ENCODE measurements at places on chromosomes 4 and X.

GRCh38 chr4:54473077-54473545 is 184.6 kb upstream of the KIT start:
- DNase-seq: no peak

- DNase-seq: no peak
Measured at GRCh38 chr4:159238631-159239030, 135.8 kb downstream of the RAPGEF2 start.

- no peak for DNase-seq
Measured at GRCh38 chr4:19372390-19372789, 879.3 kb upstream of the SLIT2 start.

- DNase-seq: no peak
Measured at GRCh38 chr4:40190465-40190864, 6.4 kb upstream of the RHOH start.

GRCh38 chr4:74545448-74545847 is 100.5 kb downstream of the AREG start:
- DNase-seq: no peak

- no peak for DNase-seq
Measured at GRCh38 chr4:81084029-81084428, 53.5 kb downstream of the BMP3 start.

GRCh38 chr4:184217634-184218033 is at the start of gene ENPP6:
Gene ENPP6 (minus strand): TSS chr4:184217873. CDS start chr4:184217819, 54 bp downstream.
- no peak for DNase-seq

DNA sequence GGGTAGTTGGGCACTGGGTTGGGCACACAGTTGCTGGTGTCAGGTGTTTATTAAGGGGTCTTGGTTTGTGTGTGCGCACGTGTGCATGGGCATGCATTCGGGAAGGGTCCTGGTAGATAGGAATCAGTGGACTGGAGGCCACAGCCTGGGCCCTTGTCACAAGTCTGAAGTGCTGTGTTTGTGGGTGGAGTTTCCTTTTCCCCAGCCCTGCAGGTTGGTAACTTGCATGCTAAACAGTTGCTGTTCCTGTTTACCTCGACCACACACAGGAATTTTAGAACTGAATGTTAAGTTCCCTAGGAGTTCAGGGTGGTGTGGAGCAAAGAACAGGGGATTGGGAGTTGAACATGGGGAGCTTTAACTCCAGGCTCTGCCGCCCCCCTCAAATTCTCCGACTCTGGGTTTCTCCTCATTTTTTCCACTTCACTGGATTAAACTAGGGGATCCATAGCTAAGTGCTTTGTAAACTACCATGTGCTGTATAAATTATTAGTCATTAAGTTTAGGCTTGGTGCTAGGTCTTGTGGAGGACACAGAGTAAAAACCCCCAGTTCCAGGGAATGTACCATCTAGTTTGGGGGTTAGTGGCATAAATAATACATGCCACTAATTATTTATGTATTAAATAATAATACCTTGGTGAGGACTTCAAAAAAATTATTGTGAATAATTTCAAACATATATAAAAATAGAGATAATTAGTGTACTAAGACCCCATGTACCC is 49.0 kb downstream of the STARD8 start:
- DNase-seq: no peak

- no peak for DNase-seq
Measured at GRCh38 chrX:121258545-121258944, 211.1 kb downstream of the GLUD2 start.

GRCh38 chr4:82706349-82707000 is 92.1 kb downstream of the SCD5 start:
- DNase-seq: no peak

- DNase-seq: no peak
Measured at GRCh38 chrX:3582451-3582850, 131.0 kb downstream of the PRKX start.

DNA sequence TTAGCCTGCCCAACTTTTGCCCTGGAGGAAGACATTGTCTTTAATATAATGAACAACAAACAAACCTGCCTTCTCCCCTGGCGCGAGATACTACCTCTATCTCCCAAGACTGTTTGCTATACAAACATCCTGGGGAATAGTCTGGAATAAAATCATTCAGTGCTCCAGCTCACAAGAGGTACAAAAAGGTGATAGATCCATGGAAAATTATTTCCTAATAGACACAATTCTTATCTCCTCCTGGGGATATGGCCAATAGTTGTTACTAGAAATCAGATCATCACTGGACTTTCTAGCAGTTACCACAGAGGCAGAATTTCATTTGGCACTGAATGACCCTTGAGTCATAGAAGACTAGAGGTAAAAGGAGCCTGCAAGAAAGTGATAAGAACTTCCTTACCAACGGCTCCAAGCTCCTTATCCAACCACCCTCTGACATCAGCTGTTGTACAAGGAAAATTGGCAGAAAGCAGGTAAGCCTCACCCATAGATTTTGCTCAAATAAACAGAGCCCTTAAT is 38.1 kb downstream of the MID1 start:
- no peak for DNase-seq

DNA sequence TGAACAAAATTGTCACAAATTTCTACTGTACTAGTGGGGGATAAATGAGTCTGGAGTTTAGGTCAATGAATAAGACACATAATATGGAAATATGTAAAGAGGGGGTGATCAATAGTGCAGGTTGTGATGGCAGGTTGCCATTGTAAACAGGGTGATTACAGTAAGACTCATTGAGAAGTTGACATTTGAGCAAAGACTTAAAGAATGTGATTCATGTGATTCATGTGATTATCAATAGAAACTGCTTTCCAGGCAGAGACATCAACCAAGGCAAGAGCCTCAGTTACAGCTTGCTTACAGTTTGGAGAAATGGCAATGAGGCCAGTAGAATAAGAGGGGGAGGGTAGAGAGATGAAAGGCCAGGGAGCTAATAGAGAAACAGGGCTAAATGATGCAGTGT is 45.8 kb upstream of the GIMD1 start:
- no peak for DNase-seq

- peak; percentile 75 for DNase-seq
Measured at GRCh38 chr4:142846729-142847596, 862 bp upstream of the INPP4B start.

- no peak for DNase-seq
Measured at GRCh38 chr4:119587796-119588195, 40.8 kb downstream of the PDE5A start.

- DNase-seq: no peak
Measured at GRCh38 chr4:35250331-35250730, 994.0 kb downstream of the ARAP2 start.

DNA sequence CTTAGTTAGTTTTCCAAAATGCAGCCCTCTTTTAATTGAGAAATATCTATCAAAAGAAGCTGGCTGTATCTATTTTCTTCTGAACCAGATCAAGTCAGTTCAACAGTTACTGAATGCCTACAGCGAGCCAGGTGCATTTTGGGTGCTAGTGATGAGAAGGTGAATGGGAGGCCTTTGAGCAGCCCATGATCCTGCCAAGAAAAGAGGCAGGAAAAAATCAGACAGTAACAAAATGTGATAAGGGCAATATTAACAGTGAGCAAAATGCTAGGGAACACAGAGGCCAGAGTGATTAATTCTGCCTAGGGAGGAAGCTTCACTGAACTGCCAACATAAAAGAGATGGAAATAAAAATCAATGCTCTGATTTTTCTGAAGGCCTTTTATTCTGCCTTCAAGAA is 248.5 kb downstream of the SNCA start:
- DNase-seq: no peak

Measured in T47D (cell line).